Fibroblast of gingiva (primary cell): ENCODE measurements at places on chromosomes 7 and 10.

DNA sequence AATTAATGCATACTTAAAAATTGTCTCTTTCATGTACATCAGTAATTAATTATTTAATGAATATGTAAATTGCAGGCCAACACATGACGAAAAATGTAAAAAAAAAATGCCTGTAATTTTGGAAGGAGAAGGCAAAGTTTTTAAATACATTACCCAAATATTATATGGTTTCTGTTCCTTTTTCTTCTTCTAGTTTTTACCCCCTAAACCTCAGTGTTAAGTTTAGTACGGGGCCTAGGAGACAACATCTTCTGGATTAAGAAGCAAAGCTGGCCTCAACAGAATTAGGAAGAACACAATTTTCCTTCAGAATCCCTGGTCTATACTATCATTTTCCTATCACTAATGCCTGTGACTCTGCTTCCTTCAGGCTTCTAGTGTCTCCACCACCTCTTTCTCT, 459.3 kb upstream of the NRP1 start:
- DNase-seq, result no peak

DNA sequence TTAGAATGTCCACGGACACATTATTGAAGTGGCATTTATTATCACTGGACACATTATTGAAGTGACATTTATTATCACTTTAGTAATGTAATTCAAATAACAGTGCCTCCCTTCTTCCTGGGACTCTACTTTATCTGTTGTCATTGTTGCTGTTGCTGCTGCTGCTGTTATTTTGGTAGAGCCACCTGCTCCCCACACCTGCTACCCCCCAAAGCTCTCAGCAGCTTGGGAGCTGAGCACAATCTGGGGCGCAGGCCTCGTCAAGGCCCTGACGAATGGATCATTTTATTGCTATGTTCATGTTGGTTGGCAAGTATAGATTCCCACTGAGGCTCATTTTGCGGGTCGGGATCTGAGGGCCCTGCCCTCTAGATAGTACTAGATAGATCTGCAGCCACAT, 24.8 kb downstream of the FIGNL1 start:
- no peak for DNase-seq

DNA sequence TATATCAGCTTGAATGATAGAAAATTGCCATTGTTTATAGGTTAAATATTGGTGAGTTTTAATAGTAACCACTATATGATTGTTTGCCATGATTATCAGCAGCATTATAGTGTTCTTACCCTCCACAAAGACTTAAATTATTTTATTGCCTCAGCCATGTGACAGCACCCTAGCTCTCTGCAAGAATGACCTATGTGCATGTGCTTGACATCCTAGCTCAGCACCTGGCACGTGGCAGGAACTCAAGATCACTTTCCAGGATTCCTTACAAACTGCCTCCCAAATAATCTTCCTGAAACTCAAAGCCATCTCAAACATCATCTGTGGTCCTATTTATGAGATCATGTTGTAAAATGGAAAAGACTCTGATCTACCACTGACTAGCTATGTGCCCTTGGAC, 68.1 kb upstream of the ANKRD30A start:
- DNase-seq, result no peak

GRCh38 chr7:23022258-23022769, 8.4 kb upstream of the HYCC1 start:
- DNase-seq, result peak; percentile 68

DNA sequence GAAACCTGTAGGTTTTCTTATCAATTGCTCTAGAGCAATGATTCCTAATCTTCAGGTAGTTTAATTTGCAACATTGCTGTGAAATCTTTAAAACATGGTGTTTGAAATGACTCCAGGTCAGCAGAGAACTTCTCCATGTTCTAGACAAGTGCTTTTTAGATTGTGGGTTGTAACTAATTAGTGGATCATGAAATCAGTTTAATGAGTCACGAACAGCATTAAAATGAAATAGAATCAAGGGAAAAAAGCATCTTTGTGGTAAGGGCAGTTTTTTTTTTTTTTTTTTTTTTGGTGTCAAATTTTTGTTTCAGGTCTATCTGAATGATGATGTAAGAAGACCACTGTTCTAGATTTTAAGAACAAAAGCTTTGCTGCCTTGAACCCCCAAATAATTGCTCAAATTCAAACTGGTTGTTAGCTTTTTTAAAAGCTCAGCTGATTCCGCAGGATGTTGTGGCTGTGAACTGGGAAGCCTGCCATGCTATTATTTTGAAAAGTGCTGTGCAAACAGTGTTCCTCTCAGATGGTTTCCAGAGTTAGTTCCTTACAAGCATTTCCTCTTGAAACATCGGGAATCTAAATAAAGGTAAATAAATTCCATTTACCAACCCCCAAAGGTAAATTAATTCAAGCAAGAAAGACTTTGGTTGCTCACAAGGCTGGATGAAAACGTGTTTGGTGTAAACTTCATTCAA, 13.1 kb upstream of the PDK4 start:
- peak; percentile 62 for DNase-seq

DNA sequence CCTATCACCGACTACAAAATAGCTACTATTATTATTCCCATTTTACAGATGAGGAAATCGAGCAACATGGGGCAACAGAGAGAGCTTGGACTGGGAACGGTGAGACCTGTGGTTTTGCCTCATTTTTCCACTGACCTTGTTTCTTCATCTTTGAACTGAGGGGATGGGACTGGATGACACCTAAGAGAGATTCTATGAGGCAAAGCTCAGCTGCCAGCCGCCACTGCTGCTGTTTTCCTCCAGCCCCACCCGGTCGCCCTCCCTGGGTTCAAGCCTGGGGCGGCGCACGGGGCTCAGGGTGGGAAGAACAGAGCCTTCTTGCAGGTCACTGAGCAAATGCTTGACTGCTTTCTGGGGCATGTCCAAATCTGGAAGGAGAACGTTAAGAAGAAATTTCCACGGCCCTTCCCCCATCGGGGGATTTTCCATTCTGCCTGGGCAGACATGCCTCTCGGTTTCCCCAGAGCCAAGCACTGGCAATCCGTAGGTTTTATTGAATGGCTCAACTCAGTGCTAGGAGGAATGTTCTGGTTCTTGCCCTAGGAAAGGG, 12.3 kb downstream of the DDIT4 start:
- no peak for DNase-seq

- peak; percentile 27 for DNase-seq
Measured at GRCh38 chr7:22093001-22093400, 147.3 kb upstream of the CDCA7L start.

DNA sequence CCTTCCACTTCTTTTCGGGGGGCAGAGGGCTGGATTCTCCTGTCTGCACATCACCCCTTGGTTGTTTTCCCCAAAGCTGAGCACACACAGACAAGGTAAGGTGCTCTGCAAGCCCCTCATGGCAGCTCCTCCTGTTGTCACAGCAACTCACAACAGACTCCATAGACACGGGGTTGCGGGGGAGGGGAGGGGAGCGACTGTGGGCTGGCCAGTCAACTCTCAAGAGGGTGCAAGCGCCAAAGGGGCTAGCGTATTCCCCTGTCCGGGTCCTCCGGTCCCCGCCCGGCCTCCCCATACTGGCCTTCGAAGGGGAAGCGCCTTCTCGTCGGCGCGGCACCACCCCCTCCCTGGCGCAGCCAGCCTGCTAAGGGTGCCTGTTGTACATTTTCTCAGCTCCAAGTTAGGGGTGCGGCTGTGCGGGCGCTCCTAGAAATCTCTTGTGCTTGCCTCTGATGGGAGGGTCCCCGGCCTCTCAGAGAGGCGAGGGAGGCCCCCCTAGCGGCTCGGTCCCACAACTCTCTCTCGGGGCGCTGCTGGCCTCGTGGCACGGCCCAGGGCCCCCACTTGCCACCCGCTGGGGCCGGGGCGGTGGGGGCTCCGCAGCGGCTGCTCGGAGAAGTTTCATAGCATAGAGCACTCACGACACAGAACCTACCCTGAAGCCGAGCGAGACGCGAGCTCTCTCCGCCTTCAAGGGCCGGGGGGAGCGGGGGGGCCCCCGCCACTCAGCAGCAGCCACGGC, 498 bp downstream of the RHOBTB1 start:
- DNase-seq, result peak; percentile 55

GRCh38 chr10:48651293-48651692, 33.4 kb upstream of the WDFY4 start:
- no peak for DNase-seq

- no peak for DNase-seq
Measured at GRCh38 chr7:44511236-44511635, 20.8 kb upstream of the NUDCD3 start.

GRCh38 chr7:127819975-127820731, 168.2 kb downstream of the SND1 start:
- no peak for DNase-seq

DNA sequence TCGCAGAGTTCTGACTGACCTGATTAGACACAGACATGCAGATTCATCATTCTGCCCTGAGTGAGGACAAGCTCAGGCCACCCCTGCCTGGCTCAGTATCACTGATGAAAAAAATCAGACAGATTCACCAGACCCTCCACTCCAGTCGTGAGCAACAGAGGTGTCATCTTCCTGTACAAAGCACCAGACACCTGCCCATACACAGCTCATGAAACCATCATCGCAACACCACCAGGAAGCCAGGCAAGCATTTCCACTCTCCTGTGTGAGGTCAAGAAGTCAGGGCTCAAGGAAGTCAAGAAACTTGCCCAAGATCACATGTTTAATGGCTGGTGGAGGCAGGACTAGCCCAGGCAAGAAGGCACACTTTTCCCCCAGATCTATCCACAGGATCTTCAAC, 163.0 kb downstream of the CALN1 start:
- DNase-seq, result no peak

DNA sequence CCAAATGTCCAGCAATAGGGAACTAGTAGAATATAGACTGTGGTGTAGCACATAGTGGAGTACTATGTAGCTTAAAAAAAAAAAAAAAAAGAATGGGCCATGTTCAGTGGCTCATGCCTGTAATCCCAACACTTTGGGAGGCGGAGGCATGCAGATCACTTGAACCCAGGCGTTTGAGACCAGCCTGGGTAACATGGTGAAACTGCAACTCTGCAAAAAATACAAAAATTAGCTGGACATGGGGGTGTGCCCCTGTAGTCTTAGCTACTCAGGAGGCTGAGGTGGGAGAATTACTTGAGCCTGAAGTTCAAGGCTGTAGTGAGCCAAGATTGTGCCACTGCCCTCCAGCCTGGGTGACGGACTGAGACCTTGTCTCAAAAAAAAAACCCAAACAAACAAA, 64.4 kb downstream of the CHN2 start:
- DNase-seq, result no peak

- no peak for DNase-seq
Measured at GRCh38 chr10:130233035-130233360, 96.8 kb downstream of the GLRX3 start.

- DNase-seq, result no peak
Measured at GRCh38 chr10:89348481-89348880, 20.7 kb downstream of the IFIT3 start.

DNA sequence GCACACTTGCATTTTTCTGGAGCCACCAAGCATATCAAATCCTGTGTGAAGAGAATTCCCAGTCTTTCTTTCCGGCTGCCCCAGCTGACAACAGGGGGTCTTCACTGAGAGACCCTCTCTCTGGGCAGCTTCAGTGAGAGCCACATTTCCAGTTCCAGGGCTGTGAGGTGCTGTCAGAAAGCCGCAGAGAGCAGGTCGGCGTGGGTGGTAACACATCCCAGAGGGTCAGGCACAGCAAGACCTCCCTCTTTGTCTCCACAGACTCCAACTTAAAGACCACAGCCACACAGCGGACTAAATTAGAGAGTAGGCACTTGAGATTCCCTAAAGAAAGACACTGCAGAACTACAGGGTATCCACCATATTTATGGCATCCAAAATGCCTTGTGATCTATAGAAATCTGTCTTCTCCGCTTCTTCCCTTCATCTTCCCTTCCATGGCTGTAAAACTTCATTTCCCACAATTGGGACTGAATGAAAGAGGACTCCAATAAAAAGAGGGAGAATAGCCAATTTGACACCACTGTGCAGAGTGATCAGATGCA, 116.0 kb upstream of the C7orf33 start:
- no peak for DNase-seq

DNA sequence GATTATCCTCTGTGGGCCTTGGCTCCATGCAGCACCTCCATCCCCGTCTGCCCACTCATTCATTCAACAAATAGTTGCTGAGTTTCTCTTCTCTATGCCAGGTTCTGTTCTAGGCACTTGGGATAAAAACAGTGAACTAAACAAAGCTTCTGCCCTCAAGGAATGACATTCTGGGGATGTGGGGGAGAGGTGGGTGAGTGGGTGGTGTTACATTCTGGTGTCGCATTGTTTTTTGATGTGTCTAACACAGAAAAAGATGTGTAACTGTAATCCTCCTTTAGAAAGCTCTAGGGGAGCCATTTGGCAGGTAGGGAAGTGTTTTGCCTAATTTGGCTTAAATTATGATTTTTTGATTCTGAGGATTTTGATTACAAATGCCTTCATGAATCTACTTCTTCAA, 21.4 kb downstream of the AUTS2 start:
- DNase-seq, result no peak

DNA sequence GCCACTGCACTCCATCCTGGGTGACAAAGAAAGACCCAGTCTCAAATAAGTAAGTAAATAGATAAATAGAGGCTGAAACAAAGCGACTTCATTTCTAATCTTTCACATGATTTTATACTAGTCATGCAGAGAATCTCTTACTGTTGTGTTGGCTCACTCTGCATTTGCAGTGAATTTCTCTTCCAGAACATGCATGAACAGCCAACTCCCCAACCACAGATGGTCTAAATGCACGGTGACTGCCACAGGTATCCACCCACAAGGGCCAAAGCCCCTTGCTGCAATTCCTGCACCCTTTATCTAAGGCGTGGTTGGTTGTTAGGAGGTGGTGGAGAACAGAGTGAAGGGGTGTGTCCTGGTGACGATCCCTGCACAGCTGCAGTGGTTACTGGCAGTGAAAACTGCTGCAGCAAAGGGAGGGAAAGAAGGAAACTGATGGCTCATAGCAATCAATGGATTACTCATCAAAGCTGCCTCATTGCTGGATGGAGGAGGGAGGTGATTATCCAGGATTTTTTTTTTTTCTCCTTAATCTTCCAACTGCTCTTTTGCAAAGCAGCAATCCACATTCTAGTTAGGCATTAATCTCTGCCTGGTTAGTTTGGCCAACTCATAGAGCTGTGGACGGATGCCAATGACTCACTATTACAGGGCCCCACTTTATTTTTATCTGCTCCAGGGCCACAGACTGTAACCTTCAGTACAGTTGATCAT, 50.6 kb downstream of the PRTFDC1 start:
- DNase-seq, result peak; percentile 75

DNA sequence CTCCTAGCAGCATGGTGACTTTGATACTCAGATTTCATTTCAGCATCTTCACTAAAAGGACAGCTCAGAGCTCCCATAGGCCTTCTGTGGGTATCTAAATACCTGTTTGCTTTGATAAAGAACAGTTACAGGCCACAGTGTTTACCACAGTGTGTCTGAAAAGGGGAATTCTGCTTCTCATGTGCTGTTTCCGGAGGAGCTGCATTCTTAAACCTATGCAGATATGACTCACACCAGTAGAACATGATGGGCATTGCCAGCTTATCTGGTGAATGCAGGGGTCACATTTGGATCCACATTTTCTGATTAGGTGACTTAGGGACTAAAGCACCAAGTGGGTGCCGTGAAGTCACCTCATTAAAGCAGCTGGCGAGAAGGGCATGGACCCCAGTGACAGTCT, 52.6 kb downstream of the TRRAP start:
- no peak for DNase-seq
